ENCODE measurements at places on chromosomes 5 and 9.

DNA sequence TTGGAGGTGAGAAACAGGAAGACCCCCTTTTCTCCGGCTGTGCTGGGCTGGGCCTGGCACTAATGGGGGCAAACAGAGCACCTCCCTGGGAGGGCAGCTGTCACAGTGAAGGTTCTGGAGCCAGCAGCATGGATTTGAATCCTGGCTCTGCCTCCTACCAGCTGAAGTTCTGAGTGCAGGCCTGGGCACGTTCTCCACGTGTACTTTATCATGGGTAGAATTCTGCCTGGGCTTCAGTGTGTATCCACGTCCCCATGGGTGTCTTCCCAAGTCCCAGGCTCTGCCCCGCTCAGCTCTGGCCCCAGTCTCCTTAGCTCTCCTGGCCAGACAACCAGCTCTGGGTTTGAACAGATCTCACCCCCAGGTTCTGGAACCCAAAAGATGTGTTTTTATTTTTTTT, 223.2 kb downstream of the PBX3 start:
- DNase-seq: no peak

DNA sequence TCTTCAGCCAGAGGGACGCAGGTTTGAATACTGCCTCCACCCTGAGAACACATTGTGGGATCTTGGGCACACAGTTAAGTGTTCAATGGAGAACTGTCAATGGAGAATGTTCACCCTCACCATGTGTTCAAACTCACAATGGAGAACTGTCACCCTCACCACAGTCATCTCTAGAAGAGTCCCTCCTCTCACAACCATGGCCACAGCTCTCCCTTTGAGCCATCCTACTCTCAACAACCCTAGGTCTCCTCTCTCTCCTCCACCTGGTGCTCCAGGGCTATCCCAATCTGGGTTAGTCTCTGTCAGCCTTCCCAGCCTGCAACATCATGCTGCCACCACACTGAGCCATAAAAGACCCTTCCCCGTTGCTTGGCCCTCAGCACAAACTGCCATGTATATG, 36.3 kb upstream of the HAND1 start:
- DNase-seq: no peak

GRCh38 chr9:113154946-113155345, 4.1 kb downstream of the SLC31A2 start:
- DNase-seq: no peak

DNA sequence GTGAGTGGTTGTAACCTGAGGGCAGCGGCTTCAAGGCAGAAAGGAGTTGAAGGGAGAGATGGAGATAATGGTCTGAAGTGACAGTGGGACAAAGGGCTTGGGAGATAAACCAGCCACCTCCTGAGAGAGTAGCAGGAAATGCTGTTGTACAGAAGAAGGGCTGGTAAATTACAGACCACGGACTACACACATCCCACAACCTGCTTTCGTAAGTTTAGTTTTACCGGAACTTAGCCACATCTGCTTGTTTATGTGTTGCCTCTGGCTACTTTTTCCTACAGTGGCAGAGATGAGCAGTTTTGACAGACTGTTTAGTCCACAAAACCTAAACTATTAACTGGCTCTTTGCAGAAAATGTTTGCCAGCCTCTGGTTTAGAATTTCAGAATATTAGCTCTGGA, 269.5 kb downstream of the ARHGEF28 start:
- no peak for DNase-seq

DNA sequence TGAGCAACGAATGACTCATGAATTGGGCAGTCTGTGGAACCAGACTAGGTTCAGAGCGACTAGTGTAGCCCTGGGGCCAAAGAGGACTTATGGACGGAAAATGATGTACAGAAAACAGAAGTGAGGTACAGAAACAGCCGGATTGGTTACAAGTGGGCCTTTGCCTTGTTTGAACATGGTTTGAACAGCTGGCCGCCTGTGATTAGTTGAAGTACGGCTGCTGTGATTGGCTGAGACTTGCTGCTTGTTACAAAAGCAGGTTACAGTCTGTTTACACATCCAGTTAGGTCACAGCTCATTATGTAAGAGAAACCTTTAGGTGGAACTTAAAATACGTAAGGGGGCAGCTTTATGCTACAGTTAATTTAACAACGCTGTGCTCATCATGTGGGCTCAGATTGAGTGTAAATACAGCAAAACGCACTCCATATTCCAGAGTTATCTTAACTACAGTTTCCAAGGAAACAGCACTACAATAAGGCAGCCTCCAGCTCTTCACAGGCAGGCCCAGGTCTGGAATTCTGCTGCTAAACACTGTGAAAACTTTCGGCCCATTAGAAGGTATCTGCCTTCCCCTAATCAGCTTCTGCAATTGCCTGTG, 6.5 kb downstream of the AMACR start:
- no peak for DNase-seq

GRCh38 chr5:116454417-116454927, 120.2 kb downstream of the SEMA6A start:
- DNase-seq: no peak

DNA sequence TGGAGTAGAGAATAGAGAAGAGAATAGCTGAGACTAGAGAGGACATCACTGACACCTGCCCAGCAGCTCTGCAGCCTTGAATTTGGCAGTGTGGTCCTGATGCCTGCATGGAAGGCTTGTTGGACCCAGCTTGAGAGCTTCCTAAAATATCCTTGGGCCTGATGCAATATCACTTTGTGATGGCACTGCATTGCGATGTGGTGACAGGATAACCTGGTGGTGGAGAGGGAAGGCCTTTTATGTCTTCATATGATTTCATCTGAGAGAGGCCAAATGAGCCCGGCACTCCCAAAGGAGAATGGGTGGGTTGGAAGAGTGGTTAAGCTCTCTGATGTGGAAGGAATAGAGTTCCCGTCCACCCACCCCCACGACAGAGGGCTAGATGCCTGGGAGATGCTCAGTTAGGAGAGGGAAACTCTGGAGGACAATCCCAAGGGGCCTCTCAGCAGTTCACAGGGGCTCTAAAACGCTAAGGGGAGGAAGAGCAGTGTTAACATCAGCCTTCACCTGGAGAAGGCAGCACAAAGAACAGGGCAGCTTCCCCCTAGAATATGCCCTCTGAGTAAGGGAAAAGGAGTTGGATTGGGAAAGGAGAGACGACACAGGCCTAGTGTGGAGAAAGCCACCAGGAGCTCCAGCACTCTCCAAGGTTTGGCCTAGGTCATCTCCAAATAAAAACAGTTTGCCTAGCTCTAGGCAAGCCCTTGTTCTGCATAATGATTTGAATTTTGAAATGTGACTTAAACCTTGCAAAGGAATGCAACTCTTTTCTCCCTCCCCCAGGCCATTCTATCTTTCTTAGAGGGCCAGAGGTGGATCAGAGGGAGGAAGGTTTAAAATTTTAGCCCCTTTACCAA, 99.8 kb upstream of the SSBP2 start:
- DNase-seq: no peak

GRCh38 chr9:117682955-117683710, 21.1 kb upstream of the TLR4 start:
- DNase-seq: no peak

All from activated CD4-positive, alpha-beta T cell treated with anti-CD3 and anti-CD28 coated beads for 24 hours (primary cell).